ENCODE measurements at places on chromosomes 6 and 20.
A peak's percentile ranks its signal among the peaks of the same experiment; 100 is the strongest.

DNA sequence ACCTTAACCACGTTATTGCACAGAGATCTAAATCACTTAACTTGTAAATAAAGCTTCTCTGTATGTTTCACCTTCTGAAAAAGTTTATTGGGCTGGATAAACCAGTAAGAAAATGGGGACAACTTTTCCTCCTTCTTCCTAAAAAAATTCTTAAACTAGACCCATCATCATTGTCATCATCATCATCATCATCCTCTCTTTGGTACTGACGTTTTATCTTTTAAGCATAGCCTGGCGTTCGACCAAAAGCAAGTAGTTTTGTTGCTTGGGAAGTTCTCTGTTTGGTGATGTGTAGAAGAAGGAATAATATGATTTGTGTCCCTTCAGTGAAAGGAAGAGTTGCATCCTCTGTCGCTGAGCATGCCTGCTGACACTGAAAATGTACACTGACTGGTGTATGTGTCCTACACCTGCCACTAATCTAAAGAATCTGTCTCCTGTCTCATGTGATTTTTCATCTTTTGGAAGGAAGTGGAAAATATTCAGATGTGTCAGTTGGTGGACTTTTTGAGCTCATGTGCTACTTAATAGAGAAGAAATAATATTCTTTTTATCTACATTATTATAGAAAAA, 2.5 kb downstream of the CLVS2 start:
- no peak for DNase-seq

- DNase-seq: no peak
Observed at GRCh38 chr6:91490671-91491301, 903.9 kb upstream of the MAP3K7 start.

- DNase-seq: no peak
Observed at GRCh38 chr20:51862796-51863195, 60.5 kb upstream of the SALL4 start.

DNA sequence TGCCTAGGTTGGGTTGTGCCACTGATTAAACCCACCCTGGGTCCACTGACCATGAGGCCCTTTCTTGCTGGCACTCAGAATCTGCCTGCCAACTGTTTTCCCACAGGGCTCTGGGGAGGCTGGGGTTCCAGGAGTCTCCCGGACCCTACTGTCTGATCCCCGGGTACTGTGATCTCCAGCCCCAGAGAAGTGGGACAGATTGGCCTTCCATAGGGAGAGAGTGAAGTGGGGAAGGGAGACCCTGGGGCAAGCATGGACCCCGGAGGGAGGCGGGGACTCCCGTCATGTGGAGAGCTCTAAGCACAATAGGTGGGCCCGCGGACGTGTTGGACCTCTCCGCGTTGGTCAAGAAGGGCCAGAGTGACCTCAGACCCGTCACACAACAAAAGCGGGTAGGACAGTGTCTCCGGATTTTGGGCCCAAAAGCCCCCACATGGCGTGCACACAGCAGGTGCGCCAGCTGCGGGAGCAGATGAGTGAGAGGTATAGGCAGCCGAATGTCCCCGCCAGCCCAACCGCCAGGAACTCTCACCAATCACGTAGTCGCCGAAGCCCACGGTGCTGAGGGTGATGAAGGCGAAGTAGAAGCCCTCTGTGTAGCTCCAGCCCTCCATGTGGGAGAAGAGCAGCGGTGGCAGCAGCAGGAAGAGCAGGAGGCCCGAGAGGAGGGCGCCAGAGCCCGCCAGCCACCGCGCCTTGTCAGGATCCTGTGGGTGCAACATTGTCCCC, 10.6 kb downstream of the KCNK17 start:
- no peak for DNase-seq

GRCh38 chr20:57638173-57638894, 18.1 kb upstream of the ZBP1 start:
- no peak for DNase-seq

GRCh38 chr6:43771210-43771857, 1.3 kb downstream of the VEGFA start:
- DNase-seq: peak; percentile 33

- no peak for DNase-seq
Observed at GRCh38 chr6:46893648-46894047, 28.1 kb downstream of the ADGRF5 start.

DNA sequence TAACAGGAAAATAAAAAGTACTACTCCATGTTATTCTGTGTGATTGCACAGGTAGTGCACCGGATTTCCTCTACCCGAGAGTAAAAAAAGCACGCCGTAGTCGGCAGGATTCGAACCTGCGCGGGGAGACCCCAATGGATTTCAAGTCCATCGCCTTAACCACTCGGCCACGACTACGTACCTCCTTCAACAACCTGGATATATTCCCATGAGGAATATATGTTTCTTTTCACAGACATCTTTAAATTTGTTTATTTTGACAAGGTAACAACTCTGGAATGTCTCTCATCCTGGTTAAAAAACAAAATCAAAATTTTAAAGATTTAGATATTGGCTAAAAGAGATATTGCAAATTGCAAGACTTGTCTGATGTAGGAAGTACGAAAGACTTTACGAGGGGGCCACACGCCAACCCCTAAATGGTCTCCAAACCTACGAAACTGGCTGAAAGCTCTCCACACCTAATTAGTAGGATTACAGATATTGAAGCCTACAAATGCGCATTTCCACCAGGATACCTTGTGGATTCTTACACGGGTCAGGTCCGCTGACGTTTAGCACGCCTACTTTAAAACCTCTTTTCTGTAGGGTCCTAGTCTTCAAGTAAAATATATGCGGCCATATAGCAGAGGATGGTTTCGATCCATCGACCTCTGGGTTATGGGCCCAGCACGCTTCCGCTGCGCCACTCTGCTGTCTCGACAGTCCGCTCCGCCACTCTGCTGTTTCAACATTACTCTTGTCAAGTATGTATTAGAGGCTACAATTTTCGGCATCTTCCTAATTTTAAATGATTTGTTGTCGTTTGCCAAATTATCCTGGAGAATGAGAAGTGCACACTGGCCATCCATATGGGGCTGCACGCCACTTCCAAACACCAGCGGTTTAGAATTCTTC, 52.2 kb upstream of the BTN3A2 start:
- DNase-seq: peak; percentile 59

DNA sequence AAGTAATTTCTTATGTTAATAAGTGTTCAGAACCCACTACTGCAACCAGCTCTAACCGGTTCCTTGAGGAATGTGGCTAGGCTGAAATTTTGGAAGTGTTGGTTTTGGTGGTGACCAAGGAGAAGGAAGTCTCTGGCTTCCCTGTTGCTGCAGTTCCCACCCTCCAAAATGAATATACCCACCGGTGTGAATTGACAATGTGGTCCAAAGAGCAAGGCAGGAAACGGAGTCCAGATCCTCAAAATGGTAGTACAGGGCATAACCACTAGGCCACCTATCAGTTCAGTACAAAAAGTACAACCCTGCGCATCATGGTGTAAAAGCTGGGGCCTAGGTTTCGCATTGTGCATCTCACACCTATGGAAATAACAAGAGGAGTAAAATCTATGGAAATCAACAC, 2.8 kb downstream of the ADNP start:
- DNase-seq: no peak

DNA sequence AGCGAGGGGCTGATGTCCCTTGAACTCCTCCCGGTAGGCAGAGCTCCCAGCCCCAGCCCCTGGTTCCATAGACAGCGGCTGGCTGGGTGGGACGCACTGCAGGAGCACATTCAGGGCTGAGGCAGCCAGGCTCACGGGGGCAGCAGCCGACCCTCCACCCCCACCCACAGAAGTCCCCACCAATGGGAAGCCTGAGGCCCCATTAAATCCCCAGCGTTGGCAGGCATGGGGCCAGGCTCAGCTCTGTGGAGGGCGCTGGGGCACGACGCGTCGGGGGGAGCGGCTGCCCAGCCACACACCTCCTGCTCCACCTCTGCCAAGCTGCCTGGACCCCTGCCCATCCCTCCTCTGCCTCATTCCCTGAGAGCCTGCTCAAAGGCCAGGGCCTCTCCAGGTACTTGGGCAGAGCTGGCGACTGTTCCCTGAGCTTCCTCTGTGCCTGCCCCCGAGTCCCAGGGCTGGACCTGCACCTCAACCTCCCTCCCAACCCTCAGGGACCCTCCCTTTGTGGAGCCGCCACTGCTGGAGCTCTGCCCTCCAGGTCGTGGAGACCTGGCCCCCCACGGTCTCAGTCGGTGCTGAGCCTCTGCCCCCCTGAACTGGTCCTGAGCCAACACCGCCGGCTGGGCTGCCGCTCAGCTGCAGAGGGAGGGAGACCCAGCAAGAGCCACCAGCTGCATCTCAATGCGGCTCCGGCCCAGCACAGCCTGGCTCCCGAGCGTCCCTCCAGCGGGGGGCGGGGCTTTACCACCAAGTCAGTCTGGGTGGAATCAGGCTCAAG, 9.1 kb downstream of the CHRNA4 start:
- DNase-seq: no peak

Data from T-helper 22 cell (primary cell).